ENCODE measurements at places on chromosomes 13 and 19.

DNA sequence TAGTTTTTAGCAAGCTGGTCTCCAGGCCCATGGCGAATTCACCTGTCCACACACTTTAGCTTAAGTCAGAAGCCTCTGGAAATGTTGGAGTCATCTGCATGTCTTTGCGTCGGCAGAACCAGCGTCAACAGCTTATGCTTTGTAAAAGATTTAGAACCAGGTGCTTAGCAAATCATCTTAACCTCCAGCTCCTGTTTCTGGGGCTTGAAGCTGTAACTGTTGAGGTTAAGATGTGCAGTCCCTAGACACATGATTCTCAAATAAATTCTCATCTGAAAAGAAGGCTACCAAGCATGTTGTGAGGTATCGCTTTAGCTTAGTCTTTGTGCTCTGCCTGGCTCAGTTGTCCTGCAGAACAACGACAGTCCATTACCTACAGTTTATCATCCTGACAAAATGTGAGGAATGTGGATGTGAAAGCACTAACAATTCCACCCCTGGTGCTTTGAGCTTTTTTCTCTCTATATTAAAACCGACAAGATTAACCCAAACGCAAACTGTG lies 4.4 kb downstream of the EFNB2 start:
- DNase-seq: no peak

DNA sequence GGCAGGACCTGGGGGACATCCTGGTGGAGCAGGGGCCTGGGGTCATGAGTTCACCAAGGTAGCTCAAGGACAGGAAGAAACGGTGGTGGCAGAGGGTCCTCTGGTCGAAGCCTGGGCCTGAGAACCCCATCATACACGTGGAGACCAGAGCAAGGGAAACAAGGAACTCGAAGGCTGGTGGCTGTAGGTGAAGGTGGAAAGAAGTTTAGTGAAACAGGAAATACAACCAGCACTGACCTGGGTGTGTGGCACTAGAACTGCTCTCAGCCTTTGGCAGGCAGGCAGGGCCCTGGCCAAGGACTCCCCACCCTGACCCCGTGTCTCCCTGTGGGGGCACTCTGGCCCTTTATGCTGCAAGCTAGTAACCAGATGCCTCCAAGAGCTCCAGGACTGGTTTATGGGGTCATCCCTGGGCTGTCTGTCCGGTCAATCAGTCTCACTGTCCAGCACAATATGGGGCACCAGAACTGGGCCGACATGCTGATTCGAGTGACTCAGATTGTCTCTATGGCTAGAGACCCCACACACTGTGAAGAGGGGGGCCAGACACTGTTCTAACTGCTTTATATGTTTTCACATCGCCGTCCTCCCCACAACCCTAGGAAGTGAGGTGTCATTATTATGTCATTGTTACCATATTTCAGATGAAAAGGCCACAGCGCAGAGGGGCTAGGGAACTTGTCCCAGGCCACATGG lies 3.8 kb downstream of the COX6B2 start:
- no peak for DNase-seq

DNA sequence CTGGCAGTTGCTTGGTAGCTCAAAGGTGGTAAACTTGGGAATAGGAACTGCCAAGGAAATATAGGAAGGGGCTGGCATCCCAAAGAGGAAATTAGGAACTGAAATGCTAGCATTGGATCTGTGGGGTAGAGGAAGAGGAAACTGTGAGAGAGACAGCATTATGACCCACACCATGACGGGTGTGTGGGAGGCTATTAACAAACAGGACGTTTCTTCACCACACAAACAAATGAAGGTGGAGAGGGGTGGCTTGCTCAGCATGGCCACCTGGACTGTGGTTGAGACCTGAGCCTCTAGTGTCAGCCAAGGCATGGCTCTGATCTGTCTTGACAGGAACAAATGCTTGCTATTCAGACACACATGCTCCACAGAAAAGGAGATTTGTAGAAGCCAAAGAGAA lies 178.2 kb downstream of the B3GLCT start:
- DNase-seq: no peak

DNA sequence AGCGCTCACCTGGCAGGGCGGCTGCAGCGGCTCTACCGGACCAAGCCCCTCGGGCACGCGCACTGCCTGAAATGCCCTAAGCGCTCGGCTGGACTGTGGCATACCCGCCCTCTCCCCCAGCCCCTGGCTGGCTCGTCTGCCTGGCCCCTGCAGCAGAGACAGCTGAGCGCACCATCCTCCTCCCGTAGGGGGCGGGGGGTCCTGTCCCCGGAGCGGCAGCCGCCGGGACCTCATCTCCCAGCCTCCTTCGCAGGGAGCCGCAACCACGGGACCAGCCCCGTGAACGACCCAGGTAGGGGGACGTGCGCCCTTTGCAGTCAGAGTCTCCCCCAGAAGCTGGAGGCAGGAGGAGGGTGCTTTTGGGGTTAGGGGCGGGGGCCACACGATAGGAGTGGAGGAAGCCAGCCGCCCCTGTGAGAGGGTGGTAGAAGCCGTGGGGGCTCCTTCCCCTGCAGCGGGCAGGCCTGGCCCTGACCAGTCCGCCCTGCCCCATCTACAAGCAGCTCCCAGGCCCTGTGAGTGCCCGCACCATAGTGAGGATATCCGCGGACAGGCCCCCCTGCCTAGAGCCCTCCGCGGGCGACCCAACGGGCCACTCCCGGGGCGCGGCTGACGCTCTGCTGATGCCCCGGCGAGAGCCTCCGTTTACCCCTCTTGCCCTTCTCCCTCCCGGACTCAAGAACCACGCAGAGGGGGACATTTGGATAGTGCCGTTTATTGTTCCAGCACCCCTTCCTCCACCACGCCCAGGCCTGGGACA lies 34.2 kb downstream of the ZNF787 start:
- DNase-seq: no peak
